GM18507 (cell line): ENCODE measurements at places on chromosomes 6 and 20.

- DNase-seq, result no peak
Measured at GRCh38 chr6:70314296-70314695, 11.4 kb upstream of the COL9A1 start.

DNA sequence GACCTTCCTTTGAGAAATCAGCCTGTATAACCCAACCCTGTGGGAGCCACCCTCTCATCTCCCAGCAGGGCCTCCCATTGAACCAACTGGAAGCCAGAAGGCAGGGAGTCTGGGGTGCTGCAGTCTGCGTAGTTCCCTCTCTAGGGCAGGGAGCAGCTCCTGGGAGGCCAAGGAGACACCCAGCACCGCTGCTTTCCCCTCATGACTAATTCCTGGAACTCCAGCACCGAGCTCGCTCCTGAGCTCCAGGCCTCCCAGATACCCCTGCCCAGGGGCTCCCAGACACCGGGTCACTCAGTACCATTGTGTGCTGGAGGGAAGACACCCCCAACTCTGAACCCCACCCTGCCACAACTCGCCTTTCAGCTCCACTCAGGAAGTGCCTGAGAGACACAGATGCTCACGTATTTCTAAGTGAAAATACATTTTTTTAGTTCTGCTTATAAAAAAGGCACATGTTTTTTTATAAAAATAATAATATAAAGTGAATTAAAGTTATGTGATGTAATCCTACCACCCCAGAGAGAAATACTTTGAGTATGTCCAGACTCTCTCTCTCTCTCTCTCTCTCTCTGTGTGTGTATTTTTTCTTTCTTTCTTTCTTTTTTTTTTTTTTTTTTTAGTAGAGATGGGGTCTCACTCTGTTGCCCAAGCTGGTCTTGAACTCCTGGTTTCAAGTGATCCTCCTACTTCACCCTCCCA is 17.5 kb downstream of the PIM1 start:
- DNase-seq, result no peak

- no peak for DNase-seq
Measured at GRCh38 chr6:44156494-44157151, 2.0 kb upstream of the CAPN11 start.

DNA sequence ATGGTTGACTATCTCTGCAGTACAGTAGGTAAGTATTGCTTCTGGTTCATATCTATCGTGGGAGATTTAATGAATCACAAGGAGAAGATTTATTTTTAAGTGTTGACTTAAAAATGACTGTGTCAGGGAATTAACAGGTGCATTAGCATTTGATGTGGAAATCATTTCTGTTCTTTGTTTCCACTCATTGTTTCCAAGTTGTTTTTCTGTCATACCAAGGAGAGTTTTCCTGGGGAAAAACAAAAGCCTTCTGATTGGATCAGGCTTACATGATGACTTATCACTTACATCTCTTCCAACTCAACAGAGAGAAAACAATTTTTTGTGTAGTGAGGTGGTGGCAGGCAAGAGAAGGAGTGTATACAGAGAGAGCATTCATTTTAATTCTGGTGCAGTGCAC is 686.4 kb downstream of the HTR1B start:
- no peak for DNase-seq

DNA sequence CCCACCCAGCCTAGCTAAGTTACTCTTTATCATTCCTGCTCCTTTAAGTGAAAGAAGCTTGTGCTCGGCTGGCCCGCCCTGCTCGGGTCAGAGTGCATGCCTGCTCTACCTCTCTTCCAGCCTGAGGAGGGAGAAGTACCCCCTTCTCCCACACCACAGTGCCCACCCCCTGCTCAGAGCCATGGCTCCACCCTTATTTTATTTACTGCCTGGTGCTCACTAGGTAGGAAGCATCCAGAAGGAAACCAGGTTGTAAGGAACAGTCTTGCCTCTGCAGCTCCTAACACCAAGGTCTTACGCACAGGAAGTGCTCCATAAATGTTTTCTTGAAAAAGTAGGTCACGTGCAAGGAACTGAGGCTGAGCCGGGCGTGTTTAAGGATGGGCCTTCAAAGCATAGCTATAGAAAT is 105.7 kb upstream of the SNX9 start:
- DNase-seq, result no peak

GRCh38 chr6:135412761-135413160 is 84.8 kb downstream of the AHI1 start:
- DNase-seq, result no peak

GRCh38 chr6:48150701-48151100 is 39.7 kb upstream of the PTCHD4 start:
- no peak for DNase-seq

GRCh38 chr20:49973981-49974380 is 8.8 kb upstream of the SNAI1 start:
- no peak for DNase-seq

DNA sequence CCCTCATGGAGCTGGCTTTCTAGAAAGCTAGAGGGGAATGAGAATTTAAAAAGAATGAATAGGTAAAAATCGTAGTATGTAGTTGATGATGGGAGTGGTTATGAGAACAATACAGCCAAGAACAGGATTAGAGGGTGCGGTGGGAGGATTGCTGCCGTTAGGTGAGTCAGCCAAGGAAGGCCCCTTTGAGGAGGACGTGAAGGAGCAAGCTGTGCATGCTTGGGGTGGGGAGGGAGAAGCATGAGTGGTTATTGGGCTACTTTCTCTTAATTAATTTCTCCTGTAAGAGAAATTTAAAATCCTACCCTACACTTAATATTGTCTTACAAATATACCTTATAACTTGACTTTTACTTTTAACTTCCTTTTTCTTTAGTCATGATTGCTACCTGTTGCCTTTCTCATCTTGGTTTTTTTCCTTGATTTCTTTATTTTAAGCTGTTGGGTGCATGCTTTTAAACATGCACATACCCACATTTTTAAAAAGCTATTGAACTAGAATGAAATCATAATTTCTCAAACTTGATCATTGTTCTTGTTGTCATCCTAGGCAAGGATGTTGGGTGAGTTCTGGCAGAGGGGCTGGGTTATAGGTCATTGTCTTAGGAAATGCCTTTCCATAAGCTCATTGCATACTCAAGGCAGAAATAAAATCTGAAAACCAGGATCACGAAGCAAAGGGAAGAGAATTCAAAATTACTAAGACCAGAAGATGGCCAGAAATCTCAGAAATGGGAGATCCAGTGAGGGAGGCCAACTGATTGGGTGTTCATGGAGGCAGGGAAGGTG is 114.5 kb downstream of the TCP11 start:
- DNase-seq, result no peak

GRCh38 chr6:52312461-52312860 is 27.9 kb upstream of the MCM3 start:
- no peak for DNase-seq

- no peak for DNase-seq
Measured at GRCh38 chr6:51963980-51964379, 123.4 kb downstream of the PKHD1 start.

GRCh38 chr6:129184808-129185366 is 301.9 kb downstream of the LAMA2 start:
- no peak for DNase-seq
